CD4-positive, alpha-beta T cell treated with Interleukin-10 for 1 hour (primary cell): ENCODE measurements at places on chromosomes 11 and 22.

GRCh38 chr11:113242767-113243397 is 71.5 kb upstream of the TTC12 start:
- peak; percentile 10 for DNase-seq

GRCh38 chr11:36508743-36509142 is 1.3 kb downstream of the TRAF6 start:
- no peak for DNase-seq

DNA sequence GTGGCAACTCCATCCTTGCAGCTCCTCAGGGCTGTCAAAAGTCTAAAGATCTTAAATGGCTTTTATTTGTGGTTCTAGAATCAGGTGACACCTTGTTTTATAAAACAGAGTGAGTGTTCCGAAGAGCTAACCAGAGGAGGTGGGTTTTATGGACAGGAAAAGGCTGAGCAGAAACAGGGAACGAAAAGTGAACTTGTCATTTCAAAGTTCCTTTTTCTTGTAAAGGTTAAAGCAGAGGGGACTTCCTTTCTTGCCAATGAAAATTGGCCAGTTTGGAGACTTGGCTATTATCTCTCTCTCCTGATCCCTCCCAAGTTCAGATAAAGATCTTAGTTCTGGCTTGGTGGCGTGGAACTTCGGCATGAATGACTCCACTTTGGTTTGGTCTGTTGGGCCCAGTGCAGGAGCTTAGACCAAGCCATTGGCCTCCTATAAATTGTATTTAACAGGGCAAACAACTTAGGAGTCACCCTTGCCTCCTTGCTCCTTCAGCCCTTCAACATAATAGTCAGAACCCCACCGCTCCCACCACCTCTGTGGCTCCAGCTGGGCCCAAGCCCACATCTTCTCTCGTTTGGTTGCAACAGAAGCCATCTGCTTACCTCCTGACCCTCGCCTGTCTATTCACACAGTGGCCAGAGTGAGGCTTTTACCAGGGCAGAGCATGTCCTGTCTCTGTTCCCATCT is 102.4 kb upstream of the THY1 start:
- no peak for DNase-seq

- no peak for DNase-seq
Measured at GRCh38 chr22:48782811-48783511, 1044.7 kb downstream of the BRD1 start.

DNA sequence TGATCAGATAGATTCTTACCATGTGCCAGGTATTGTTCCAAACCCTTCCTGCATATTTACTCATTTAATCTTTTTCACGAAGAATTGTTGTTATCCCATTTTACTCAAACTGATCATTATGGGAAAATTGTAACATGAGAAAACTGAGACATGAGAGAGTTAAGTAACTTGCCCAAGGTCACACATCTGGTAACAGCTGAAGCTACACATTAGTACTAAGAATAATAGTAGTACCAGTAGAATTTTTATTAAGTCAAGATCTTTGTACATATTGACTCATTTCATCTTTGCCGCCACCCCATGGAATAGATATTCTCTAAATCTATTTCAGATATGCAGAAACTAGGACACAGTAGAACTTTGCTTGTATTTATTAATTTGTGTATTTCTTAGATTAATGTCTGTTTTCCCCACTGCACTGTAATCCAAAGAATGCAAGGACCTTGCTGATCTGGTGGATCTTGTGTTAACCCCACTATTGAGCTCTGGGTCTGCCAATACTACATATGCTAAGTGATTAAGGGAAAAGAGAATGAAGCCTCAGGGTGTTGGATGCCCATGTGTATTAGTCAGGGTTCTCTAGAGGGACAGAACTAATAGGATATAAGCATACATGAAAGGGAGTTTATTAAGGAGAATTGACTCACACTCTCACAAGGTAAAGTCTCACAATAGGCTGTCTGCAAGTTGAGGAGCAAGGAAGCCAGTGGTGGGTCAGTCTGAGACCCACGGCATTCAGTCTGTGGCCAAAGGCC is 72.8 kb downstream of the PARVA start:
- no peak for DNase-seq
